ENCODE measurements at places on chromosomes 2 and 18.

DNA sequence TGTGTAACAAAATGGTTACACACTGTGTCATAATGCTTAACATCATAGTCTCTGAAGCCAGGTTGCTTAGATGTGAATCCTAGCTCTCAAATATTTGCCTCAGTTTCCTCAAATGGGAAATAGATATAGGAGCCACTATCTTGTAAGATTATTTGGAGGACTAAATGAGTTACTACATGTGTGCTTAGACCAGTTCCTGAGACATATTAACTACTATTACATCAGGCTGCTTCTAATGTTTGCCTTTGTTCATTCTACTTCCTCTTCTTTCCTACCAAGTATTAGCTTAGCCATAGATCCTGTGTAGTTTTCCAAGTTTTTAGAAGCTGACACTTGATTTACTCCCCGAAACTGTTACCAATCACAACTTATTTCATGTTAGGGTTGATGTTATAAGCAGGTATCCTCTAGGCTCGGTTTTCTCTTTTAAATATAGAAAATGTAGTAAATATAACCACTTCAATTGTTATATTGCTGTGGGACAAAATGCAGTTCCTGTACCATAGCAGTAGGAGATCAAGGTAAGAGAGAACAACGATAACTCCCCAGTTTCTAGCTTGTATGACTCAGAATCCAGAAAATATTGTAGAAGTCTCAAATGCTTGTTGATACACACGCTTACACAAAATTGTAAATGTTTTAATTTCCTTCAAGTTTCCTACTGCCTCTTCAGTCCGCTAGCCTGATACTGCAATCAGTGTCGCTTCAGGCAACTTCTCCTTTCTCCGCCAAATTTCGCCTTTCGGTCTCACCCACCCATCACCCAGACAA, 751 bp upstream of the DNAJC10 start:
- DNase-seq: peak; percentile 52

- no peak for DNase-seq
These were observed 41.4 kb downstream of the SGPP2 start for GRCh38 chr2:222465746-222466145.

DNA sequence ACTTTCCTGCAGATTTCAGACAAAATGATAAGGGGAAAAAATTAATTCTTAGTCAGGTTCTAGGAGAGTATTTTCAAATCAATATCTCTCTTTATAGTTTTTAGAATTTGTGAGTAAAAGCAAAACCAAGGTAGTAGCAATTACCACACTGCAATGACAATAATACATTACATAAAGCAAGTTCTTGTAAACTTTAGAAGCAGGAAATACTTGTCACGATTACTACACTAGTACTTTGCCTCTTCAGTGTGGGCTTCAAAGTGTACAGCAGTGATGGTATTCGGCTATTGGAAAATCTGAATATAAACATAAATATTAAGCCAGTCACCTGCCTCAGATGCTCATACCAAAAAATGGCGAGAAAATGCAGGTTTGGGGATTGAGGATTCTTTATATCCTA, 81.0 kb downstream of the ALPK2 start:
- DNase-seq: no peak

- DNase-seq: no peak
These were observed 4.1 kb downstream of the CYTIP start for GRCh38 chr2:157439824-157440186.

DNA sequence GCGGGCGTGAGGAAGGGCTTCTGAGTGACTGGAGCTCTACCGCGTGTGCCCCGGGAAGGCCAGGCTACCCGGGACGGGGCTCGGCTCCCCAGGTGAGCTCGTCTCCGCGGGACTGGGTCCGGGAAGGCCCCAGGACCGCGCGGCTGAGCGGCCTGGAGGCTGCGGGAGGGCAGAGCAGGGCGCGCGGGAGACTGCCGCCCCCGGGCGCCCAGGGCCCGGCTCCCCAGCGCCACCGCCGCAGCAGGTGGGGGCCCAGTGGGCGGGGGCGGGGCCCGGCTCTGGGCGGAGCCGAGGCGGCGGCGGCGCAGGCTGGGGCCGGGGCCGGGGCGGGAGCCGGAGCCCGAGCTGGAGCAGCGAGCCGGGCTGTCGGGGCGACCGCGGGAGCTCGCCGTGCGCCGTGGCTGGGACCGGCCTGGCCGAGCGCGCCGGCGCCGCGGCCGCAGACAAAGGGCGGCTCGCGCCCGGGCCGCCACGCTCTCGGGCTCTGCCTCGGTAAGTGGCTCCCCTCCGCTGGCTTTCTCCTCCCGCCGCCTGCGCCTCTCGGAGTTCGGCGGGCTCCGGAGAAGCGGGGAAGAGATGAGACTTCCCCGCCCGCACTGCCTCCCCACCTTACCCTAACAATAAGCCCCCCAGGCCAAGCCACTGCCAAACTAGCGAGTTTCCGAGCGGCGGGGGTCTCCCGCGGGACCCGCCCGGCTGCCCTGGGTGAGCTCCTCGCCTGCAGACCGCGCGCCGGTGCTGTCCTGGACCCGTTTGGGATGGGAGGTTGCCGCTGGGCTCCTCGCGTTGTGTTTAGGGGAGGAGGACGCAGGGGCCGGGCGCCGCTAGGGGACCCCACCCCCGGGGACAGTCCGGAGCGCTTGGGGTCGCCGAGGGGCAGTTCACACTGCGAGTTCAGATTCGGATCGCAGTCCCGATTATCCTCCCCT, at the start of gene MAPK4:
Gene MAPK4, plus strand, starts transcription at position 336 of the 929 bp plus-strand sequence. CDS start 103,872 bp downstream, outside the sequence.
- no peak for DNase-seq

DNA sequence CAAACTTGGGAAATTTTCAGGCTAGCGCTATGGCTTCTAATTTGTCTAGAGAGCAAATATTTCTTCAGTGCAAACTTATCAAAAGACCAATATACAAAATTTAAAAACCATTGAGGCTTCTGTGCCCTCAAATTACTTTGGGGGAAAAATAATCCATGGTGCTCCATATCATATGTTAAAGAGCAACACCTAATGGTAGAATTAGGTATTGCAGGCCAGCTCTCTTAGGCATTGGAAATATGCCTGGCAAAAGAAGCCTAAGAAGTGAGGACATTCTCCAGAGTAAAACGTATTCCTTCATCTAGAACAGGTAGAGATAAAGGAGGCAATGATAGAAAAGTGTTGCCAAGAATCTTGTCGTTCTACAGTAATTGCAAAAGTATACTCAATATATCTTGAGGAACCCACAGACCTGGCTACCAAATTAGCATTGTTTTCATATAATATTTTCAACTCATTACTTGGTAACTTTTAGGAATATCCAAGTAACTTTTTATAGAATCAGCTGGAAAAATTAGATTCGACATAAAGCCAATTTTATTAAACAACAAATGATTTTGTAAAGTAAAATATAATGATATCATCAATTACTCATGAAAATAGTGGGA, 401.1 kb downstream of the BCL11A start:
- DNase-seq: no peak

DNA sequence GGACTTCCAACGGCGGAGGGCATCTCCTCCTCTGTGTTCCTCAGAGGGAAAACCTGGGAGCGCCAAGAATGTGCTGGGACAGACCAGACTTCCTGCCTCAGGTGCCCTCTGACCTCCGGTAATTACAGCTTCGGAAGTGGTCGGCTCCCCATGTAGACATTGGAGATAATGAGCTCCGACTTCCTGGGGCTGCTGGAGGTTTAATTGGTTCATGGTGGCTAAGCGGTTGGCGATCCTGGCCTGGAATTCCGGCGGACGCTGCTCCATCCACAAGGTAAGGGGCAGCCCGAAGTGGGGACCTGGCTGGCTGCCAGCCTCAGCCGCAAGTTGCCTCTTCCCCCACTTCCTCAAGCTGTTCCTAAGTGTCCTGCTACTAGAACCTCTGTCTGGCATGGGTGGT, 83.2 kb upstream of the EPC2 start:
- no peak for DNase-seq

- DNase-seq: no peak
These were observed 41.5 kb downstream of the MOGAT1 start for GRCh38 chr2:222713002-222713401.

DNA sequence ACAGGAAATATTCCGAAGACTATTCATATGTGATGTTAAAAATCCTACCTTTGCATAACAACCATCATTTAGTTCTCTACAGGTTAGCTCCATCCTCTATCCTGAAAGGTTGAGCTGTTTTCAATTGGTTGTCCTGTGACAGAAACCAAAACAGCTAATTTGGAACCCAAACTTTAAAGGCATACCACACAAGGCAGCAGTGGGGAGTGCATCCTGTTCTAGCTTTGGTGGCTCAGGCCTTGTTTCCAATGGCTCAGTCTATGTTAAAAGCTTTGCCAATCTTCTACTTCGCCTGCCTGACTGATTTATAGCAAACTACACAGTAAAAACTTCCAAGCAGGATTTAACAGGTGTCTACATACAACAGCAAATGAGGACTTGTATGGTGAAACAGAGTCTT, 3.2 kb downstream of the CD226 start:
- DNase-seq: no peak

- DNase-seq: no peak
These were observed 29.2 kb downstream of the CD8B start for GRCh38 chr2:86832334-86833096.

- no peak for DNase-seq
These were observed 267.8 kb upstream of the SKOR2 start for GRCh38 chr18:47519277-47519676.

- DNase-seq: no peak
These were observed 362.6 kb upstream of the TFPI start for GRCh38 chr2:187916799-187917198.

- DNase-seq: no peak
These were observed 107.3 kb downstream of the TANC1 start for GRCh38 chr2:159075727-159076126.

DNA sequence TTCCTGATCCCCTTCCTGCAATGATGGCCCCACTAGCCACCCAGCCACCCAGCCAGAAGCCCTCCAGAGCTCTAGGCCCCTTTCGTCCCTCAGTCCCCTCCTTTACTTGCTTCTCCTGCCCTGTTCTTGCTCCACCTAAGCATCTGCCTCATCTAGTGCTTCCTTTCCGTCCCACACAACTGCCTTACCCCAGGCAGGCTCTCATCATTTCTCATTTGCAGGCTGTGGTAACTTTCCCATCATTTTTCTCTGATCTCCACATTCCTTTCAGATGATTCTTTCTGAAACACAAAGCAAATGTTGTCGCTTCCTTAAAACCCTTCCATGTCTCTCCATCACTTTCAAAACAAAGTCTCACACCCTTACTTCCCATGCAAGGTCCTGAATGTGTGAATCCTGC, 459.8 kb downstream of the METTL4 start:
- DNase-seq: no peak

Data from amniotic stem cell (primary cell).